NCI-H1694 (cell line): ENCODE measurements at places on chromosomes 3 and 15.

- no peak for DNase-seq
These were observed 1024.8 kb downstream of the TBL1XR1 start for GRCh38 chr3:176172492-176172891.

DNA sequence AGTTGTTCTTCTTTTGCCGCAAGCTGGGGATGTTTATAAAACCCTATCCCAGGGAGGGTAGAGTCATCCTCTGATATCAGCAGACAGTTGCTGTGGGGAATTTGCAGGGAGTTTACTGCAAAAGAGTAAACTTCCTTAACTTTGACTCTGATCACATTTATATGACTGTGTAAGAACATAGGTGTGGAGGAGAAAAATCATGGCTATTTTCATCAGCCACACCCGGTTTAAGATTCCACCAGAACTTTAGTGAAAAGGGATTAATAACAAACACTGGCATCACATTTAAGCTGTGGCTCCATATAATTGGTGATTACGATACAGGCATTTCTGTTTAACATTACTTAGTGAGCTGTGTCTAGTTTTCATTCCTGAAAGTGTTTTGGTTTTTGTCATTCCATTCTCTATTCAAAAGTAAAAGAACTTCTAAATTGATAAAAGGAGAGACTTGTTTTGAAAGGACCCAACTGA lies 143.1 kb downstream of the MYLK start:
- DNase-seq: no peak

DNA sequence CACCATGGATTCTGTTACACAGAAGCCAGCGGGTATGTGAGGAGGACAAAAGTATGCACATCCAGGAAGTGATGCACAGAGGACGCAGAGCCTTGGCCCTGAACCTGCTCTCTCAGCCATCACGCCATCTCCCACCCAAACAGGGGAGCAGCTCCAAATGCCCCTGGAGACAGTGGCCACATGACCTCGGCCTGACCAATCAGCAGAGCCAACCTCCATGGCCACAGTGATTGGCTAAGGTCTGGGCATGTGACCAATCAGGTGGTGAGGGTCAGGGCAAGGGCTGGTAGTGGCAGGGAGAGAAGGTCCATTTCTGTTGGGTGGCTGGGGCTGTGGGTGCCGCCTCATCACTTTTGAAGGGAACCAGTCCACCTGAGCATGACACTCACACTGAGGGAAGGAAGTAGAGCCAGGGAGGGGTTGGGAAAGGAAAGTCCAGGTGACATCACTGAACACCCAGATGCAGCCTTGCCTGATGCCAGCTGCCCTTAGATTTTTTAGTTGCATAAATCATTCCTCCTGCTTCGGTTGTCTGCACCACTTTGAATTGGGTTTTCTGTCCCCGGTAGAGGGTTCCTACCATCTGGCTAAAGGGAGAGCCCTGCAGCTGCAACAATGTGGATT lies 70.3 kb upstream of the IQSEC1 start:
- DNase-seq: no peak

DNA sequence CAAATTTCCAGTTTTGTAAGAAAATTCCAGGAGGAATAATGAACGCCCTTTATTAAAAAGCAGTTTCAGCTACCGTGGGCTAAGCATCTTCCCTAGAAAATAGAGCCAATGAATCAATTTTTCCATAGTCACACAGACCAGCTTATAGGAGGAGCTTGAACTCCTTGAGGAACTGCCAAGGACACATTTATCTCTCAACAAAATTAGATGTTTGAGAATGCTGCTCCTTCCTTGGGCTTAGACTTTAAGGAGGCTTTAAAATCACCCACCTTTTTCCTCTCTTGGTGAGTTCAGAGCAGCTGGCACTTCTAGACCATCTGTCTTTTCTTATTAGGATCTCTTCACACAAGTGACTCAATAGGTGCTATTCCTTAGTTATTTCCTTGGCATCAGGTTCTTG lies 588.0 kb downstream of the SQOR start:
- DNase-seq: no peak

DNA sequence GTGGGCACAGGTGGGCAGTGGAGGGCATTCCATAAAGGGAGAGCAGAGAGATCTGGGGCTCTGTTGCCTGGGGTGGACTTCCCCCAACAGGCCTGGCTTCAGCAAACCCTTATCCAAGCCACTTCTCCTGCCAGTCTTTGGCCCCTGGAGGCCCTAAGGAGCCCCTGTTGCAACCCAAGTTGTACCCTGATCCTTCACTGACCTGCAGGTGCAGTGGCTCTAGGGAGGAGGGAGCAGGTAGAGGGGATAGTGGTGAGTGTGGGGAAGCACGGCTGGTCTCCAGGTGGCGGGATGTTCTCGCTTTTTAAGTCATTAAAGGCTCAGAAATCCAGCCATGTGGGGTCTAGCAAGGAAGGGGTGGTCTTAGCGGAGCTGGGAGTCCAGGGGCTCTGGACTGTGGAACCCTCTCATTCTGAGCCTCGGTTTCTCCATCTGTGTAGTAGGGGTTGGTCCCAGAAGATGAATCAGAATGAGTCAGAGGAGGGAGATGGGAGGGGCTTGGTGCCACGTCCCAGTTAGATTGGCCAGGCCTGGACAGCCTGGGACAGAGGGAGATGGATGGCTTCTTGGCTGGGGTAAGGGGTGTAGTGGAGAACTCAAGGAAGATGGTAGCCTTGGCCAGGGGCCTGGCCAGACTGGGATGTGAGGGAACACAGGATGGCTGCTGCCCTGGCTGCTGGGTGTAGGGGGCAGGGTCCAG lies 2.6 kb downstream of the ZBTB47 start:
- DNase-seq: no peak

DNA sequence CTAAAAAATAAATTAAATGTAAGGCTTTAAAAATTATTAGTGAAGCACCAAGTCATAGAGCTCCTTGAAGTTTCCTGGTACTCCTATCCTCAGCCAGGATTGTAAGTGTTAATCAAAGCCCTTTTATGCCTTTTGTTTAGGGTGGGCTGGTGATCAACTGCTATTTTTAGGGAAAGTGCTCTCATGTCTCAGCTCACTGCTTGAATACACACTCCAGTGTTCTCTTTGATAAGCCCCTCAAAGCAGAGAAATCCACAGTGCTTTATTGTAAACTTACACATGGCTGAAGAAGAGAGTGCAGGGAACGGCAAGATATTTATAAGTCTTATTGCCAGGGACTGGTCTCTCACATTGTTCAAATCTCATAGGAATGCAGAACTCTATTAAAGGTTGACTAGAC lies 156.4 kb upstream of the AZI2 start:
- no peak for DNase-seq

DNA sequence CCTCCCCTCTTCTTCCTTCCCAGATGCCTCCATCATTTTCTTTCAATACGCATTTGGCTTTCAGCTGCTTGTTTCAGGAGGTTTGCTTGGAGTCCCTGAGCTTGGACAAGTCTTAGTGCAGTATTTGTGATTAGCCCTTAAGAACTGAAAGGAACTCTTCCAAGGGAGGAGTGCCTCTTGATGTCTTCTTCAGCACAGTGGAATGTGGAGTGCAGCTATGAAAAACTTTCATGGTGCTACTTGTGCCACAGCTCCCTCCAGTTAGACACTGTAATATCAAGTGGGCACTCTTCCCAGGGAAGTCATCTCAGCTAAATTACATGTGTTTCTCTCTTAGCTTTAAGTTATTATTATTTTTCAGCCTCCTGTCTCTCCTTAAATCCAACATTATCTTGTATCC lies 173.1 kb downstream of the NECTIN3 start:
- DNase-seq: no peak

- no peak for DNase-seq
These were observed 85.6 kb upstream of the ACP3 start for GRCh38 chr3:132231633-132232032.

DNA sequence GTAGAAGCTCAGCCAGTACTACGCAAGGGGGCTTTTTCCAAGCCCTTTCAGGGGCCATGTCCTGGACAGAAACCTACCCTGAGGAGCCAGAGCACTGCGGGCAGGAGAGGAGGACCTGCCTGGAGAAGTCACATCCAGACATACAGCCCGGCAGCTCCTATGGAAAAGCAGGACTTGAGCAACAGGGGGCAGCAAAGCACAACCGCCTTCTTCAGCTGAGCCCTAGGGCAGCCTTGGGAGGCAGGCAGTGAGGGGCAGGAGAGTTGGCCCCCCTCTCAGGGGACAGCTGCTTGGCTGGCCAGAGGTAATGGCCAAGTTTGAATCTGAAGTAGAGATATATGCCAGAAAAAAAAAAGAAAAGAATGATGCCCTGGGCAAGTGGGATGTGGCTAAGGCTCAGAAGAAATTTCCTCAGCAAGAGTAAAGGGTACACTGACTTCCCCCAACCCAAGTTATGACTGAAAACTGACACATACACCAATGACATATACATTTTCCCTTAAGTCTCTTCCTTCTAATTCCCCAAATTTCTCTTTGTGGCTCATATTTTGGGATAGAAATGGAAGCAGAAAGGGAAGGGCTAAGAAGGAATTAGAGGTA lies 56.9 kb downstream of the CYP19A1 start:
- peak; percentile 31 for DNase-seq

GRCh38 chr3:133021206-133021605 lies 17.0 kb upstream of the TMEM108 start:
- no peak for DNase-seq

DNA sequence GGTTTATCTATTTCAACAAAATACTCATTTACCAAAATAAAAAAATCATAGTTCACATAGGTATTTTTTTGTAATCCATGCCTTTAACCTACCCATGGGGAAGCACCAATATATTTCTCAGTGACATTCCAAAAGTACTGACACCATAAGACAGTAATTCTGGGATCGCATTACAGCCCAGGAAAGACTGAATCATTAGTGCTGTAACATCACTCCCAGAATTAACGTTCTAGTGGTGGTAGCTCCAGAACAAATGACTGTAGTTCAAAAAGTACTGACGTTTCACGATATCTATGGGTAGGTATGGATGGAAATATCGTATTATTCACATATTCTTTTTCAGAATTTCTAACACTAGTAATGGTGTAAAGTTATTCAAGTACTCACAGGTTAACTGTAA lies 54.3 kb upstream of the NEK10 start:
- DNase-seq: no peak

- no peak for DNase-seq
These were observed 217.9 kb upstream of the DCBLD2 start for GRCh38 chr3:99119385-99119784.

GRCh38 chr3:113985541-113985940 lies 37.7 kb downstream of the ZDHHC23 start:
- no peak for DNase-seq

GRCh38 chr15:88987934-88988671 lies 74.9 kb upstream of the MFGE8 start:
- no peak for DNase-seq

DNA sequence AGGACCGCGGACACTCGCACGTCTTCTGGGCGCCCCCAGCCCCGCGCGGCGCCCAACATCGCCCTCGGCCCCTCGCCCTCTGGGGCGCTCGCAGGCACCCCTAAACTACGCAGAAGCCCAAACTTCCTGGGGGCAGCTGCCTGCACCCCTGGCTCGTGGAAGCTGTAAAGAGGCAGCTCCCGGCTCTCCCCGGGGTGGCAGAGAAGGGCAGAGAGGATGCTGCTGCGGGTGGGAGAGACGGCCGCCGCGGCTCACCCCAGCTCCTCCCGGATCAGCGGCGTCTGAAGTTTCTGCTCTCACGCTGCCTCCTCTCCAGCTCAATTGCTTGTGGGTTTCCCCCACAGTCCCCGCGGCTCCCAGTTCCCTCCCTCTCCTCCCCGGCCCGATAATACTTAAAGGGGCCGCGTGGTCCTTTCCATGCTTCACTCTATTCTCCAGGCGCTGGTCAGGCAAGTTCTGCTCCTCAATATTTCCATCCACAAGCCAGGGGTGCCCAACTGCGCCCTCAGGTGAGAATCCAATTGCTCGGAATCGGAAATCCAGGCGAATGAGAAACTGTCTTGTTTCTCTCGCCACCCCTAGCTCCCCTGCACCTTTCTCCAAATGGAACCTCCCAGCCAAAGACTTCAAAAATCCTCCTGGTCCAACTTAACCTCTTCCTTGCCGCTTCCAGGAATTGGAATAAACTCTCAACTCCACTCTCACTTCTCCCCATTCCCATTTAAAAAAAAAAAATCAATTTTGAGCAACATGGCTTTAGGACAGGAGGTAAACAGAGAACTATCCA lies 748.5 kb downstream of the ROBO1 start:
- DNase-seq: peak; percentile 24

GRCh38 chr15:40274350-40275274 lies 8.3 kb downstream of the ANKRD63 start:
- peak; percentile 77 for DNase-seq

GRCh38 chr3:122973893-122974615 lies 53.5 kb downstream of the SEMA5B start:
- DNase-seq: peak; percentile 70

GRCh38 chr15:75431682-75432081 lies 19.8 kb downstream of the SIN3A start:
- DNase-seq: no peak

- DNase-seq: no peak
These were observed 153.6 kb upstream of the ZNF717 start for GRCh38 chr3:75938921-75939320.

DNA sequence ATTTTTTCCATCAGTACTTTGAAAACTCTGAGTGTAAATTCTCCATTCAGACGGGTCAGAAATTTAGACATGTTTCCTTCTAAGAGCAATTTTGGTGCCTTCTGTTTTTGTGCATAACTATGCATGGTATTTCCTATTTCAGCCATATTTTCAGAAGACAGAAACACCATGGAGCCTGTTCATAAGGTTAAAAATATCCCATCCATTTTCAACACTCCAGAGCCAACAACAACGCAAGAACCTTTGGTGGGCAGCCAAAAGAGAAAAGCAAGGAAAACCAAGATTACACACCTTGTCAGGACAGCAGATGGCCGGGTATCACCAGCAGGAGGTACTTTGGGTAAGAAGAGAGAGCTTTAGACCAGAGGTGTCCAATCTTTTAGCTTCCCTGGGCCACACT lies 275.6 kb downstream of the BBX start:
- DNase-seq: no peak

DNA sequence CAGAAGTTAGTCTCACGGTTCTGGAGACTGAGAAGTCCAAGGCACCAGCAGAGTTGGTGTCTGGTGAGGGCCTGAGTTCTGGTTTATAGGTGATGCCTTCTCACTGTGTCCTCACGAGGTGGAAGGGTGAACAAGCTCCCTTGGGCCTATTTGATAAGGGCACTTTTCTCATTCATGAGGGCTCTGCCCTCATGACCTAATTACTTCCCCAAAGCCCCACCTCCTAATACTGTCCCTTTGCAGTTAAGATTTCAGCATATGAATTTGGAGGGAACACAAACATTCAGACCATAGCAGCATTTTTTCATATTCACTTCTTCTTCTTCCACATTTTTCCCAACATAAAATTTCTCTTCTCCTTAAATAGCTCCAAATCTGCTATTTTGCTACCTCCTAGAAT lies 41.5 kb downstream of the TMEM41A start:
- DNase-seq: no peak

DNA sequence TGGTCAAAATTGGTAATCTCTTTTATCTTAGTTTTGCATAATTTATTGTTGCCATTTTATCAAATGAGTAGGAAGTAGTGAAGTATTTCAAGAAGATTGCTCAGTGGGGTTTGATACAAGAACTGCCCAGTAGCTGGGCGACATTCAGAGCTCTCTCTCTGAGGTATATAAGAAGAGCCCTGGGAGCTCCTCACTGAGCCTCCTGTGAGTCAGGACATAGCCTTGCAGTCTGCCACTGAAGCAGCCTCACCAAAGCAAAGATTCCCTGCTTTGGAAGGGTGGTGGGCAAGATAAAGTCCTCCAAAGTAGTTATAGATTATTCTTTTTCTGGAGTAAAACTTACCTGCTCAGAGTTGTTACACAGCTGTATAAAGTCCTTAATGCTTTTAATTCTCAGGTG lies 26.1 kb downstream of the SKIL start:
- DNase-seq: no peak

- DNase-seq: peak; percentile 84
These were observed 61.4 kb downstream of the TUSC7 start for GRCh38 chr3:116770815-116771450.

GRCh38 chr15:31328969-31329639 lies 2.5 kb downstream of the KLF13 start:
- DNase-seq: no peak
